ENCODE measurements at places on chromosomes 7 and 10.
A peak's percentile ranks its signal among the peaks of the same experiment; 100 is the strongest.

GRCh38 chr10:72954596-72955554 is at the start of gene PLA2G12B:
Gene PLA2G12B, minus strand, starts transcription at chr10:72954806. Its CDS starts 121 bp downstream, at chr10:72954685.
- no peak within 1 kb of the TSS for H3K4me3 ChIP-seq
- H3K27ac ChIP-seq: no peak within 1 kb of the TSS
- no peaks in the 10 kb centered on the region for H3K4me1 ChIP-seq
- H3K27me3 ChIP-seq: peaks cover 11% of the 10 kb centered on the region

DNA sequence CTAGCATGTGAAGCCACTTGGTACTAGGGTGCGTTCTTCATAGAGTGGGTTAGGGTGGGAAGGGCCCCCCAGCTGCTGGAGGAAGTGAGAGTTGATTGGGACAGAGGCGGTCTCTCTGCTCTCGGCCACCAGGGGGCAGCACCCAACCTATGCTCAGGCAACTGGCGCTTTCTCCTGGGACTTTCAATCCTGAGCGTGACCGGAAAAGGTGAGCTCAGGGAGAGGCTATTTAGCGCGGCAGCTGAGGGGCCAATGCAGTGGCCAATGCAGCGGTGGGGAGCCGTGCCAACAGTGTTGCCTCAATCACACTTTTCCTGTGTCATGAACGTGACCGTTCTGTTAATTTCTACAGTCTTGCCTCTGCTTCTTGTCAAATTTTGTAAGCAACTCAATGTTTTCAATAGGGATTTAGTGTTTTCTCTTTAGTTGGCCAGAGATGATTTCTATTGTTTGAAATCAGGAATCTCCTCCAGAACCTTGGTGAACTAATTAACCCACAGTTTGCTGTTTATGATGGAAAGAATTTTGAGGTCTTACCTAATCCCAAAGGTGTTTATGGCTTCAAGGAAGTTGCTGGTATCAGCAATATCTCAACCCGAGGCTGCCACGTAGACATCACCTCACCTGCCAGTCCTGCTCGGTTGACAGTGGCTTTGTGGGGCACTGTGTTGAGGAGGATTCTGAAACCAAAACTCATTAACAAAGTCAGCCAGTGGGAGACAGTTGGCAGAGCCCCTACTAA is 67.9 kb upstream of the PDZD8 start:
- DNase-seq: peak; percentile 33
- H3K4me3 ChIP-seq: peak overlapping the region; percentile 5
- H3K4me1 ChIP-seq: peaks cover 5% of the 10 kb centered on the region

DNA sequence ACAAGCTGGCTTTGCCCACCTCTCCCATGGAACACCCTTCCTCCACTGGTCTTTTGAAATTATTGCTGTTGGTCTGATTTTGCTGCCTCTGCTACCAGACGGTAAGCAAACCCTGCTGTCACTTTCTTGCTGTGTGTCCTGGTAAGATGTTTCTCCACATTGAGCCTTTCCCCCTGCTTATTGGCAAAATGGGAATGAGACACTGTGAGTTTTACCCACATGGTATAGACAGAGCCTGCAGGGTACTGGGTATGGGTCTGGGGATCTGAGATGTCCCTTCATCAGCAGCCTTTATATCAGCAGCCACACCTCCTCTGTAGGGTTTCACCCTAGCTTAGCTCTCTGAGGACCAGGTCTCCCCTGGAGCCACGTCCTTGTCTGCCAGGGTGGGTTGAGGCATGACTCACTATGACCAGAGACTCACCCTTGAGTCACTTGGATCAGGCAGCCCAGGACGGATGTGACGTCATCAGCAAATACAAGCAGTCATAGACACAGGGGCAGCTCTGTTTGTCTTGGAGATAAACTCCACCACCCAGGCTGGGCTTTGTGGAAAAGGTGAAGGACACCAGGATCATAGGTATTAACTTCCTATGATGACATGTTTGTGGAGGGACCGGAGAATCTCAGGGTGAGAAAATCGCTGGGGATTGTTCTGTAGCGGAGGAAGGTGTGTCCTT is 17.9 kb upstream of the BAIAP2L1 start:
- H3K36me3 ChIP-seq: no peaks in the 10 kb centered on the region
- H3K27me3 ChIP-seq: peaks cover 25% of the 10 kb centered on the region
- no peak overlapping the region for H3K27ac ChIP-seq
- peaks cover 2% of the 10 kb centered on the region for H3K4me1 ChIP-seq
- no peak overlapping the region for H3K4me3 ChIP-seq

DNA sequence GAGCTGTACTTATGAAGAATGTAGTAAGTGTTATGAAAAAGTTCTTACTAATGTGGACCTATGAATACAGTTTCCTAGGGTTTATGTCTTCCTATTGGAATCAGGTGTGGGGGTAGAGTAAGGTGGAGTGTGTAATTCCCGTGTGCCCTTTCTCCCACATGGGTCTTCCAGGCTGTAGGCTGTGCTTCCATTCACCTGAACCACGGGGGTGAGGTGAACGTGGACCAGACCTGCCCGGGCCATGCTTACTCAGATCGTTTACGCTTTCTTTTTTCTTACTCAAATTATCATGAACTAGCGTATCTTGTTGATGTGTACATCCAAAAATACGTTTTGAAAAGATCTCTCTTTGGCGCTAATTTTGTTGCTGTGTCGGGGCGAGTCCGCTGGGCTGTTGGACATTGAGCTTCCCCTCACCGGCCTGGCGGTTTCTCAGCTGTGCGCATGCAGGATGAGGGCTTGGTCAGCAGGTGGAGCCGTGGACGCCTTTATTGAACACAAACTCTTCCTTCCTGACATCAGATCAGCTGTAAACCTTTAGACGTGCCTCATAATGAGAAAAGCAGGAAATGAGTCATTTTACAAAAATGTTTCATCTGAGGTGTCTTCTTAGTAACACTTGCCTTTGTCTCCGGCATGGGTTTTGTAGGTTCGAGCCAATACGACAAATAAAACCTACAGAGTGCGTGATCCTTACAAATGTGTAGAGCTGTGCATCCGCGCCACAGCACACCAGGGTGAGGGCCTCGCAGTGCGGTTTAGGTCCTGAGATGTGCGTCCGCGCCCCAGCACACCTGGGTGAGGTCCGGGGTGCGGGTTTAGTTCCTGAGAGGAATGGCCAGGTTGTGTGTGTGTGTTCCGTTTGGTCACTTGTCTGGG is 53.8 kb downstream of the WDR37 start:
- peak overlapping the region; percentile 77 for H3K27ac ChIP-seq
- peaks cover 10% of the 10 kb centered on the region for H3K4me1 ChIP-seq
- H3K27me3 ChIP-seq: no peaks in the 10 kb centered on the region
- no peak overlapping the region for H3K4me3 ChIP-seq

- no peaks in the 10 kb centered on the region for H3K4me1 ChIP-seq
- DNase-seq: no peak
- H3K27ac ChIP-seq: no peak overlapping the region
- no peaks in the 10 kb centered on the region for H3K27me3 ChIP-seq
Measured at GRCh38 chr10:17116193-17116592, 13.4 kb downstream of the CUBN start.

DNA sequence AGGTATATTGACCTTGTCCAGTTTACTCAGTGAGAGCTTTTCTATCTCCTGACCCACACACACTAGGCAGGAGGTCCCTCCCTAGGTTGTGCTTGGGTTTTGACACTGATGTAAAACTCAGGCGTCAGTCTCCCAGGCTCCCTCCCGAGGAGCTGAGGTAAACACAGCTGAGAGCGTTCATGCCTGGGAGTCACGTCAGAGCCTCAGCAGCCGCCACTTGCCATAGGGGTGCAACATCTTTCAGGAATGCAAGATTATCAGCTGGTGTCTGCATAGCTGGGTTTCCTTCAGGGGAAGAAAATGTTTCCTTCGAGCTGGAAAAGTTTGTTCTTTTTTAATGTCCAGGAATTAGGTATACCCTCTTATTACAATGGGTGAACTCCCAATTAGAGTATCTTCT is 70.6 kb downstream of the FGFR2 start:
- no peaks in the 10 kb centered on the region for H3K4me1 ChIP-seq
- no peaks in the 10 kb centered on the region for H3K36me3 ChIP-seq
- H3K4me3 ChIP-seq: no peak overlapping the region
- no peak overlapping the region for H3K27ac ChIP-seq

GRCh38 chr7:39091774-39092173 is 114.1 kb downstream of the POU6F2 start:
- no peak for DNase-seq
- H3K4me1 ChIP-seq: no peaks in the 10 kb centered on the region
- no peaks in the 10 kb centered on the region for H3K27me3 ChIP-seq
- H3K36me3 ChIP-seq: no peaks in the 10 kb centered on the region
- no peak overlapping the region for H3K27ac ChIP-seq

DNA sequence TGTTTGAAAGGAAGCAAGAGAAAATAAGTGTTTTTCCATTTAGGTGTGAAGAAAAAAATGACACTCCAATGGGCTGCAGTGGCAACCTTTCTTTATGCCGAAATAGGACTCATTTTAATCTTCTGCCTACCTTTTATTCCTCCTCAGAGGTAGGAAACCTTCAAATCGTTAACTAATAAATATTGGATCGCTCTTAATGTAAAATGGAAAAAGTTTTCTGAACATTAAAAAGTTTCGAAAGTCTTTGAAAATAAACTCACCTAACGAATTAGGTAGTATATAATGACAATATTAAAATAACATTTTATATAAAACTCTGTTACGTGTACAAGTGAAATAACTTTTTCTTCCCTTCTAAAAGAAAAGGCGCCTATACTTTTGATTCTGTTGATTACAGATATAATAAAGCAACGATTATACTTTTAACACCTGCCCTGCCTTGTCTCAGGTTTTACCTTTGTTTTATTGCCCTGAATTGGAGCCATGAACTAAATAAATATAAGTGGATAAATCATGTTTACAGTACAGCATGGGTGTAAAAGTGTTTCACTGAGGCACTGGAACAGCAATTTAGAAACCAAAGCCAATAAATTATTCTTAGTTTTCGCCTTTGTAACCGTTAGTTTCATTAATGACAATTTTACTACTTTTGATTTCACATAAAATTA is 804 bp downstream of the BCAP29 start:
- H3K27me3 ChIP-seq: no peaks in the 10 kb centered on the region
- peaks cover 23% of the 10 kb centered on the region for H3K4me1 ChIP-seq
- H3K27ac ChIP-seq: peak overlapping the region; percentile 30
- H3K4me3 ChIP-seq: peak overlapping the region; percentile 84

DNA sequence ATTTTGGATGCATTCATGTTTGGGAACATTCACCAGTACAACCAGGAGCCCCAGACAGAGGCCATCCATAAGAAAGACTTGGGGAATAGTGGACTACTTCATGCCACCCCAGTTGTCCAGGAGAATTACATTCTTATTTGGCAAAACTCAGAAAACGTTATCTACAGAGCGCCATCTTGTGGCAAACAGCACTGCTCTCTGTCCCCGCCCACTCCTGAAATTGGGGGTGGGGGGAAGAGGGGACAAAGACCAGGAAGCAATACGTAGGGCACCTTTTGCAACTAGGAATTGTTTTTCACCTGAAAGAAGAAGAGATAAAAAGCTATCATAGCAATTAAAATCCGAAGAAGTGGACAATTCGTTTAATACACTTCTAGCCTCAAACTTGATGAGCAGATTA is 134.6 kb upstream of the MGMT start:
- no peaks in the 10 kb centered on the region for H3K4me1 ChIP-seq
- no peak overlapping the region for H3K27ac ChIP-seq
- no peak overlapping the region for H3K4me3 ChIP-seq
- no peak for DNase-seq
- H3K27me3 ChIP-seq: peaks cover 9% of the 10 kb centered on the region
- no peaks in the 10 kb centered on the region for H3K36me3 ChIP-seq

DNA sequence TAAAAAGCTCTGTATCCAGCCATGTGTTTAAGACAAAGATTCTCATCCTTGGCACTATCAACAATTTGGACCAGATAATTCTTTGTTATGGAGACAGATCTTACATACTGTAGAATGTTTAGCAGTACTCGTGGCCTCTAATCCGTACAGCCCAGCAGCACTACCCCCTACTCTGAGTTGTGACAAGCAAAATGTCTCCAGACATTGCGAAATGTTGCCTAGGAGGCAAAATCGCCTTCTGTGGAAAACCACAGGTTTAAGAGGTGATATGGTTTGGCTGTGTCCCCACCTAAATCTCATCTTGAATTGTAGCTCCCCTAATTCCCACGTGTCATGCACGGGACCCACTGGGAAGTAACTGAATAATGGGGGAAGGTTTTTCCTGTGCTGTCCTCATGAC is 186.7 kb downstream of the CHCHD3 start:
- no peaks in the 10 kb centered on the region for H3K27me3 ChIP-seq
- H3K27ac ChIP-seq: no peak overlapping the region
- H3K4me3 ChIP-seq: no peak overlapping the region
- no peaks in the 10 kb centered on the region for H3K4me1 ChIP-seq
- DNase-seq: no peak

DNA sequence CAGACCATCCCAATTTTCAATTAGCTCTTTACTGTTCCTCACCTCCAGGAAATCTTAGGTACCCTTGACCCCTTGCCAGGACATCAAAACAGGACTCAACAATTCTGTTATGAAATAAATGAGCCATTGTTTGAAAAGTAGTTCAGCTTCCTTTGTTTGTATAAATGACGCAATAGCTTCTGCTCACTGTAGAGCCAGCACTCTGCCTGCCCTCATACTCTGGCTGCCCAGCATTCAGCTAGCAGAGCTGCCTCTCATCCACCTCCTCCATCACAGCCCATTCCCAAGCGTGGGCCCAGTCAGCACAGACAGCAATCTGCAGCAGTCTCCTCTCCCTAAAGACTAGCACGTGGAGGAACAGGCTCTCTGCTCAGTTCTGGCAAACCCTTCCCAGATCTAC is 478.6 kb downstream of the GRID1 start:
- no peak for DNase-seq
- no peak overlapping the region for H3K4me3 ChIP-seq
- H3K27ac ChIP-seq: no peak overlapping the region
- no peaks in the 10 kb centered on the region for H3K36me3 ChIP-seq

DNA sequence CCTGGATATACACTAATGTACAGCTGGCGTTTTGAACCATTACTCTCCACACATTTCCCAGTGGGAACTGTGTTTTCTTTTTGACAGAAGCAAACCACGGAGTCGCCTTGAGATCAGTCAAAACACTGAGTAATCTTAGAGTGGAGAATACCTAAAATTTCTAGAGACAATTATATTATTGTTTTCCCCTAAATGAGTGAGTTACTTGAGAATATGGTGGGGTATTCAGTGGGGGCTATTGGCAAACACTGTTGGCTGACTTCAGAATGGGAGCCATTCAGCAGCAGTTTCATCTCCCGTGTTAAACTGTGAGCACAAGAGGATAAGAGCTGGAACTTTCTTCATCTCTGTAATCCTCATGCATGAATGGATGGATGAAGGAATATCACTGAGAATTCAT is 6.2 kb downstream of the IL2RA start:
- DNase-seq: no peak
- peaks cover 90% of the 10 kb centered on the region for H3K4me1 ChIP-seq
- H3K4me3 ChIP-seq: peak overlapping the region; percentile 97
- H3K36me3 ChIP-seq: peaks cover 72% of the 10 kb centered on the region

GRCh38 chr10:59047957-59048618 is 128.4 kb upstream of the PHYHIPL start:
- H3K4me3 ChIP-seq: no peak overlapping the region
- no peak for DNase-seq
- no peaks in the 10 kb centered on the region for H3K27me3 ChIP-seq
- no peaks in the 10 kb centered on the region for H3K36me3 ChIP-seq
- peaks cover 4% of the 10 kb centered on the region for H3K4me1 ChIP-seq

- no peaks in the 10 kb centered on the region for H3K4me1 ChIP-seq
- H3K27me3 ChIP-seq: peaks cover 2% of the 10 kb centered on the region
- no peak for DNase-seq
- no peaks in the 10 kb centered on the region for H3K36me3 ChIP-seq
- no peak overlapping the region for H3K4me3 ChIP-seq
Measured at GRCh38 chr10:93404048-93404354, 78.1 kb downstream of the MYOF start.
